ENCODE measurements at places on chromosomes 16 and 17. TPM values are rescaled to one million over a fixed set of nuclear protein-coding genes. Genes with fewer than 3 reads are reported as not detected.

HSBP1 gene
- total RNA-seq: 218 TPM

UTP4 gene
- total RNA-seq: 70.7 TPM

WDR59 gene
- total RNA-seq: 65.9 TPM

IRF8 gene
- total RNA-seq: 1.0 TPM

HES7 gene
- 2.2 TPM for total RNA-seq

SLC13A2 gene
- total RNA-seq: not detected

SPATA32 gene
- not detected for total RNA-seq

HAS3 gene
- total RNA-seq: 0.42 TPM

OSGIN1 gene
- not detected for total RNA-seq

KCNH4 gene
- total RNA-seq: 0.71 TPM

SLC16A5 gene
- total RNA-seq: 1.1 TPM

STAT3 gene
- total RNA-seq: 68.0 TPM

AKAP10 gene
- total RNA-seq: 29.8 TPM

RSAD1 gene
- total RNA-seq: 22.0 TPM

CCL8 gene
- total RNA-seq: not detected

SPATA22 gene
- not detected for total RNA-seq

GSG1L2 gene
- total RNA-seq: not detected

MMP2 gene
- 7.0 TPM for total RNA-seq

GPRC5B gene
- 8.7 TPM for total RNA-seq

MYH2 gene
- not detected for total RNA-seq

HOXB9 gene
- total RNA-seq: not detected

TMEM235 gene
- not detected for total RNA-seq

Measured in glutamatergic neuron (in vitro differentiated cells).